ENCODE measurements at places on chromosomes 16 and 17.

DNA sequence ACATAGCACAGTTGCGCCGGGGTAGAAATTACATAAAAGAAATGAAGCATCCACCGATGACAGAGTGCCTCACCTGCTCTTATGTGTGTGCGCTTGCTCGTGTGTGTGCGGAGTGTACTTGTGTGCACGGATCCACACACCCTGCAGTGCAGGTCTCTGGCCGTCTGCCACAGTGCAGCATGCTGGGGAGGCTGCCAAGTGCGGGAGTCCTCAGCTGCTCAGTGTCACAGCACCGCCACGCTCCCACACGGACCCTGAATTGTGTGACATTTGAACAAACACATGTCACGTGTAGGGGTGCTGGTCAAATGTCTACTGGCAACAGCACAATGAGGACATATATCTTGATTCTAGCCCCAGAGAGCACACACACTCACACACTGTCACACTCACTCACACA is 243.0 kb upstream of the MYOCD start:
- no peak for DNase-seq

- DNase-seq, result no peak
Measured at GRCh38 chr17:31915456-31916100, 14.1 kb upstream of the UTP6 start.

- DNase-seq, result peak; percentile 42
Measured at GRCh38 chr17:8041249-8041928, 2.5 kb downstream of the ALOX15B start.

GRCh38 chr17:67265436-67266019 is 20.5 kb upstream of the HELZ start:
- no peak for DNase-seq

GRCh38 chr16:86872833-86873232 is 294.5 kb downstream of the FOXL1 start:
- no peak for DNase-seq

DNA sequence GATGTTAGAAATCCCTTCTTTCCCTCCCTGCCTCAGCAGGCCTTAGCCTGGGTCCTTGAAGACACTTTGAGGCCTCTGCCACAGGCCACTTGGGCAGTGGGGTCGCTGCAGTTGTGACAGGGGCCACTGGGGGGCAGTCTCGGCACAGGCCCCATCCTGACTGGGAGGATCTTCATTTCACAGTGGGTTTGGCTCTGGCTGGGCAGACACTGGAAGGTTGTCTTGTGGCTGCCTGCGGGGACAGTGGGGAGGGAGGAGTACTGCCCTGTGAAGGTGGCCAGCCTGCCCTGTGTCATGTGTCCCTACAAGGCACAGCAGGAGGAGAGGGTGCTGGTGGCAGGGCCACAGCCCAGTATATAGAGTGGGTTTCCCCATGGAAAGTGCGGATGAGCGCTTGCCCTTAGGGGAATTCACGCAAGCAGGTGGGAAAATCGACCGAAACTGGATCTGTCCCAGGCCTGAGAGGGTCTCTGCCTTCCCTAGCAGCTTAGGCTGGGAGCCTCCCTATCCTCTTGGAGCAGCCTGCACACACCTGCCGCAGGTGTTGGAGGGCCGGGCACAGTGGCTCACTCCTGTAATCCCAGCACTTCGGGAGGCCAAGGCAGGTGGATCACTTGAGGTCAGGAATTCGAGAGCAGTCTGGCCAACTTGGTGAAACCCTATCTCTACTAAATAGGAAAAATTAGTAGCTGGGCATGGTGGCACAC is 28.8 kb downstream of the GINS2 start:
- peak; percentile 67 for DNase-seq

- DNase-seq, result no peak
Measured at GRCh38 chr17:65743308-65743655, 181.8 kb upstream of the AXIN2 start.

- no peak for DNase-seq
Measured at GRCh38 chr16:29921034-29921385, 5.0 kb downstream of the KCTD13 start.

- peak; percentile 10 for DNase-seq
Measured at GRCh38 chr16:75065149-75065505, 51.5 kb downstream of the LDHD start.

- no peak for DNase-seq
Measured at GRCh38 chr16:84511831-84512230, 7.4 kb upstream of the MEAK7 start.

- DNase-seq, result no peak
Measured at GRCh38 chr17:52181782-52182181, 23.3 kb upstream of the CA10 start.

GRCh38 chr16:16175296-16175695 is 48.0 kb downstream of the ABCC6 start:
- DNase-seq, result no peak

- DNase-seq, result no peak
Measured at GRCh38 chr17:39599004-39599664, 8.6 kb downstream of the NEUROD2 start.

DNA sequence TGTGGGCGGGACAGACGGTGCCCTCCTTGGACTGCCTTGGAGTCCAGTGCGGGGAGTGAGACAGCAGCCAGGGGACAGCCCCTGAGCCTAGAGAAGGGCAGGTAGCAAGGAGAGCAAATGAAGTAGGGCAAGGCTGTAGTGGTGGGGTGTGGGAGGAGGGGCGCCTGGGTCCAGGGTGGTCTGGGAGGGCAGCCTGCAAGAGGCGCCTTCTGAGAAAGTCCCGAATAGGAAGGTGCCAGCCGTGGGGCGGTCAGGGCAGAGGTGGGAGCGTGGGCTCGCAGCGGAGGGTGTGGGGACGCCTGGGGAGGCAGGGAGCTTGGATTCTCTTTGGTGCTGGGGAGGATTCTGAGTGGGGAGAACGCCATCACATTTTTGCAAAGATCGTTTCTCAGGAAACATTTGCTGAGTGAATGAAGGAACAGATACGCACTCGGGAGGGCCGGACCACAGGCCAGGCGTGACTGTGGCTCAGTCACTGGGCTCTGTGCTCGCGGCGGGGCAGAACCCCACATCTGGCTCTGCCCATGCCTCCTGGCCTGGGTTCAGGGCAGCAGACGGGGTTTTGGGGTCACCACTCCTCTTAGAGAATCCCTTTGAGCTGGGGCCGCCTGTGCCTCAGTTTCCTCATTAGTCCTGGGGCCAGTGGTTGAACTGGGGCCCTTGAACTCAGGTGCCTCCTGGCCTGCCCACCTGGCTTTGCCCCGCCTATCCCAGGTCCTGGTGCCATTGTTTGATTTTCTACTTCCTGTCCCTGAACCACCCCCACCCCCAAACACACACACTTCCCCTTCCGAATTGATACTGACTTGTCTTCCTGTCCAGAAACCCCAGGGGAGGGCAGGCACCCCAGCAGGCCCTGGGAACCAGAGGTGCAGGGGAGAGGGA is 4.2 kb downstream of the SNN start:
- no peak for DNase-seq

All from stimulated activated CD4-positive, alpha-beta T cell treated with anti-CD3 and anti-CD28 coated beads, Interleukin-4, amount 100 ng/mL, for 1 hour (primary cell).